Activated CD4-positive, alpha-beta T cell treated with anti-CD3 and anti-CD28 coated beads for 48 hours (primary cell): ENCODE measurements at places on chromosomes 16 and 17.

DNA sequence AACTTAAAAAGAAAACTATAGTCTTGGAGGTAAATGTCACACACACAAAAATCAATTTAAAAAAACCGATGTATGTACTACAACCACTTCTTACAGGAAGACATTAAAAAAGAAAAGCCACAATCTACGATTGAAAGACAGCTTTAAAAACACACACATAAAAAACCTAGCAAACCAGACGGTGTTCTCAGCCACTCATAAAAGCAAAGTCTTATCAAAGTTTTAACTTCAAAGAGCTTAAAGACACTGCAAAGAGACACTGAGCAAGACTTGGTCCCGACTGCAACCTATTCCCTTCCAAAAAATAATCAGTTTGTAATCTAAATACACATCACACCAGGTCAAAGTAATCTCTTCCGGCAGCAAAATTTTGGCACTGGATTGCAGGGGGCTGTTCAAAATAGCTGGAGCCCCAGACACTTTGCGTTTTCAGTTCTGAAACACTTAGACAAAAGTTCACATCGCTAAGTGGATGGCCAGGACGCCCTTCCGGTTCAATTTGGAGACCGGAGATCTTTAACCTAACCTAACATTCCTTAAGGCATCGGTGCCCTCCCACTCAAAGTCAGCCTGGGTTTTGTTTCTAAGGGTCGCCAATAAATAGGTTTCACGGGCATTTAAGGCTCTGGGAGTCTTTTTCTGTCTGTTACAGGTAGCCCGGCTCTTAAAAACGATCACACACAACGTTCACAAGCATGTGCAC, 2.6 kb downstream of the ZCCHC14 start:
- no peak for DNase-seq

DNA sequence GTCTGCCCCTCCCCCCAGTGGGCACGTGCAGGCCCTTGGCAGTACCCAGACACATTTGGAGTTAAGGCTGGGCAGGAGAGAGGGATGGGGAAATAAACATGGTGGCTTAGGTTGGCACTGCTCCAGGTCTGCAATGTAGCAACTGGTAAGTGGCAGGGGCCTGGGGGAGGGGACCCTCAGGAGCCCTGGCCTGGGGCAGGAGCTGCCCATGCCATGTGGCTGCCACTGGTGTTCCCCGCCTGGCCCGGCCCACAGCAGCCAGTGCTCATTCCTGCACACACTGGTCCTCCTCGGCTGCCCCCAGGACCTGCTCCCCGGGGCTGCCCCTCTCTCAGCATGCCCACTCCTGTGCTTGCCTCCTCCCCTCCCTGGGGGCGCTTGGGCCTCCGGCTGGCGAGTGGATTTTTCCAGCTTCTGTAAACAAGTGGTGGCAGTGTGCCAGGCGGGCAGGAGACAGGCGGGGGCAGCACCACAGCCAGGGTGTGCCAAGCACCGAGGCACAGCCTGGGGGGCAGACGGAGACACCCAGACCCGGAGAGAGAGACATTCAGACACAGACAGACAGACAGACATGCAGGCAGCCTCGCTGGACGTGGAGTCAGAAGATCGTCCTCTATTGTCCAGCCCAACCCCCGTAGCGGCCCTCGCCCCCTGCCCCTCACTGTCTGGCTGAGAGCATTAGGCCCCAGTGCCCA, 9.4 kb downstream of the THRA start:
- no peak for DNase-seq

DNA sequence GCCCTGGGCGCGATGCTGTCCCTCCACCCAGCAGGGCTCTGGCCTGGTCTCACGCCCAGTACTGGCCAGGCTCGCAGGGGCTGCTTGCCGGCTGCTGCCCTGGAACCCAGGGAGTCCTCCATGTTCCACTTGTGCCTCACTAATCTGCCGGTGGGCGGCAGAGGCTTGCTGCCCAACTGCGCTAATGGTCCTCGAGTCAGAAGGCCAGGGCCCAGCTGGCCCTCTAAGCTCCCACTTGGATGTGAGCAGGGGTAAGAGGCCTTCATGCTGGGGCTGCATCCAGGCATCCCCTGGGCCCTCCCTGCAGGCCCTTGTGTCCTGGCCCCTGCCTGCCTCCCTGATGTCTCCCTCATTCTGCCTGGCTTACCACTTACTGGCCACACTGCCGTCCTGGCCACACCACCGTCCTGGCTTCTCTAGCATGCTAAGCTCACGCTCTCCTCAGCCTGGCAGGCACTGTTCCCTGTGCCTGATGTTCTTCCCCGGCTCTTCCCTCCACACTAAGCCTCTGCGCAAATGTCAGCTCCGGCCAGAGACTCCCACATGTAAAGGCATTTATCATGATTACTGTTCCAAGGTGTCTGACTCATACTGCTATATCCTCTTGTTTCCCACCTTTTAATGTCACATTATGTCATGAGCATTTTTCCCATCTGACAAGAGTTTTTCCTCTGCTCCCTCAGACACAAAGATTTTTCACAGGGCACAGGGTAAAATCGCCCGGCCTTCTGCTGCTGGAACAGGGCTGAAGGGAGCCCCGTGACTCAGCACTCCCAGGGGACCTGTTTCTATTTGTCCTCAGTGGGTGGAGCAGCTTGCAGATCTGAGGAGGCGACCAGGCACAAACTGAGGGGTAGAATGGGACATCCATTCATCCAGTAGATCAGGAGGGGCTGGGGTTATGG, 15.9 kb downstream of the B9D1 start:
- no peak for DNase-seq

GRCh38 chr16:88048985-88049384, 97.8 kb downstream of the BANP start:
- DNase-seq = no peak

- no peak for DNase-seq
These were observed 1.9 kb downstream of the FOXJ1 start for GRCh38 chr17:76138896-76139752.

DNA sequence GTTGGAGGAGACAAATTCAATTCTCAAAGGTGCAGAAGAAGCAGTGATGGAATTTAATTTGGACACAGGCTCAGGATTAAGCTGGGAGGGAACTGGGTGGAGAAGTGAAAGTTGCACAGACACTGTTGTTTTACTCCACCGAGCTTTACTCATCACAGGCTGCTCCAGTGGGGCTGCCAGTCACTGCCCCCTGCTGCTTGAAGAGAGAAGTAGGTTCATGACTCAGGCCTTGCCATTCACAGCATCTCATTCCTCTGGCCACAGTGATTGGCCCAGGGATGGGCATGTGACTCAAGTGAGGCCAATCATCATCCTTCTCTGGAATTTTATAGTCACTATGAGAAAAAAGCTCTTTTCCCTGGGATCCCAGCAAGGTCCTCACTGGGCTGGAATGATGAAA, 11.8 kb downstream of the GNAO1 start:
- peak; percentile 74 for DNase-seq

DNA sequence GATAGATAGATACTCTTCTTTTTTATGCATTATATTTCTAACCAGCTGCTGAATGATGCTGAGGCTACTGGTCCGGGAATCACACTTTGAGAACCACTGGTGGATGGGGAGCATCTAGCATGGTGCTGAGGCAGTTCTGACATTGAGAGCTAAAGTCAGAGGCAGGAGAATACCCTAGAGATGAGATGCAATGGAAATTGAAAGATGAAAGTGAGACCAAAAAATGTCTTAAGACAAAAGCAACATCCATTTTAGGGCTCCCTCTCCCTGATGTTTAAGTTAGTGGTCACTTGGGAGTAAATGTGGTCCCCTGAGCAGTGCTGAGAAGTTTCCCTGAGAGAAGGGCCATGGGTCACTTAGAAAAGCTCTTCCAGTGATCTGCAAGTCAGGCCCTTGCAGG, 6.8 kb downstream of the PCTP start:
- DNase-seq = no peak

DNA sequence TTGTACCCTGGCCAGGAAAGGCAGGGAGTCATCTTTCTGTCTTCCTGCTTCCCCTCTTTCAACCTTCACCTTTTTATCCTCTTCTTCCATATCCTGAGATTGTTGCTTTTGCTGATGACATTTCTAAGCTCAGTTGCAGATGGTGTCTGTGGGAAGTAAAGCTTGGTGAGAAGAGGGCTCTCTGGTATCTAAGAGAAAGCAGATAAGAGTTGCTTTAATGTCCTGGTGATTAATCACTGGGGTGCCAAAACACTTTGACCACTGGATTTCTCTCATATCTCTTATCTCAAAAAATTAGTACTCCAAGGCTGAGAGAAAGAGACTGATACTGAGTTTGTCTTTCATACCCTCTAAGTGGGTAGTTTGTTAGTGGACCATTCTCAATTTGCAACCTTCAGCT, 71.3 kb downstream of the NEUROD2 start:
- DNase-seq = no peak

GRCh38 chr16:86826941-86827340, 248.6 kb downstream of the FOXL1 start:
- DNase-seq = no peak

DNA sequence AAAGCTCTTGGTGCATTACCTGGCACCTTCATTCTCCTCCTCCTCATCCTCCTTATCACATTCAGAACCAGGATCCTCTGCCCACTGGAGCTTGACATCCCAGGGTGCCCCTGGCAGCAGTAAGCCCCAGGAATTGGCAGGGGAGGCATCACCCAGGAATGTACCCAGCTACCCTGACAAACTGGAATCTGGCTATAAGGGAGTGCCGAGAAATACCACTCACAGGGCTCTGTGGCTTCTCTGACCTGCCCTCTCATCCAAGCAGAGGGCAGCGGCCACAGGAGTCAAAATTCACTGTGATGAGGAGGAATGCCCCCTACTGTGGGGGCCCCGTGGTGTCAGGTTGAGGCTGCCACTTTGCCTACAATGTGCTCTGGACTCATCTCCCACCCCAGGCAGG, 19.6 kb downstream of the MPP3 start:
- no peak for DNase-seq

DNA sequence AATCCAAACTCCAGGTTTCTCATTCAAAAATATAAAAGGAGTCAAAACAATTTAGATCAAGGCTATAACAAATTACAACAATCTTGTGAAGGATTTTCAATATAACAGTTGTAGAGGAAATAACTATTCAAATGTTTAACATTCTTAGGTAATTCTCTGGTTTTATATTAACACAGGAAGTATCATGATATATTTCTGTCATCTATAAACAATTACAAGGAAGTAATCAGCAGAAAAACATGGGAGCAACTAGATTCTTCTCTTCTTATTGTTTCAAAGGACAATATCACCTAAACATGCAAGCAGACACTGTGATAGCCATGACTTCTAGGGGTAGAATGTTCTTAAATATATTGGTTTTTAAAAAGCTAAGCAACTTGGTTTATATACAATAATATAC, 49.9 kb downstream of the FBXL20 start:
- DNase-seq = no peak

DNA sequence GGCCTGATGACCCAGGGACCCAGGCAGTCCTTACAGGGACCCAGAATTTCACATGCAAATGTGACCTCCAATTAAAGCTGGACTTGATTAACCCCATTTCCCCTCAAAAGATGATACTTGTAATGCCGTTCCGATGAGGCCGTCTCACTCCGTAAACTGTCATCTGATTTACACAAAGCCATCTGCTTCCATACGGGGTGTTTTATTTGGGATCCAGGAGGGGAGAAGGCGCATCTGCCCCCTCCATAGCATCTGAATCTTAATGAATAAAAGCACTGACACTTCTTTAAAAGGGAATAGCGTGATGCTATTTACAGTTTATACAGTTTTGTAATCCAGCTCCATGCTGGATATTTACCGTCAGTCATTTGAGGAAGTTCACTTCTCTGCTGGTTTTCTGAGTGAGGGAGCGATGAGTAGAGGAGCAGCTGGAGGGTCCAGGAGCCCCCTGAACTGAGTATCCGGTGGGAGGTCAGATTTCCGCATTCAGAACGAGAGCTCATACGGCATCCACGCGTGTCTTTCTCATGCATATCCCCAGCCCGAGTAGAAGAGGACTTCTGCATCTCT, 452.7 kb downstream of the WWOX start:
- no peak for DNase-seq

- peak; percentile 64 for DNase-seq
These were observed 10.0 kb upstream of the C1QTNF8 start for GRCh38 chr16:1105888-1106620.

GRCh38 chr16:4685292-4685691, 8.1 kb upstream of the NUDT16L1 start:
- DNase-seq = no peak

GRCh38 chr17:14199601-14200000, 37.1 kb downstream of the CDRT15 start:
- no peak for DNase-seq

GRCh38 chr17:75652341-75652740, 14.6 kb downstream of the RECQL5 start:
- no peak for DNase-seq

DNA sequence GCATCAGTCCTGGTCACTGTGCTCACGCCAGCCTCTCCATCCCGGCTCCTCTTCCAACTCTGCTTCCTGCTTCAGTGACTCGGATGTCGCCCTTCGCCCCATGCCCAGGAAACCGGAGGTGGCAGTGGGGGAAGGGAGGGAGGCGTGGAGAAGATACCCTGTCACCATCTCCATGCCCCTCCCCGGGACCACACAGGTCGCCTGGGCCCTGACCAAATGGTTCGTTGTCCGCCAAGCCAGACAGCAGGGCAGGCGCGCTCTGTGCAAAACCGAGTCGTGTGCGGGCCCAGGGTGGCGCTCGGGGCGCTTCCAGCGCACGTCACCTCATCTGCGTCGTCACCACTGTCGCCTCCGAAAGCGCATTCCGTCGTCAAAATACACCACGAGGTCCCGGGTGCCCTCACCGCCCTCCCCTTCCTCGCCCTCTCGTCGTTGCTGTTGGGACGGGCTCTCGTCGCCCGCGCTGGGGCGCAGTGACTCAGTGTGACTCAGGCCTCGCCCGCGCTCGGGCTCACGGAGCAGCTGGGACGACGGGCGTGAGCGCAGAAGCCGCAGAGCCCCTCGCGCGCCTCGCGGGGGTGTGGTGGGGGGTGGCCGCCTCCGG, 39.2 kb downstream of the ZNF778 start:
- peak; percentile 88 for DNase-seq

GRCh38 chr17:57115377-57115776, 30.3 kb downstream of the AKAP1 start:
- no peak for DNase-seq

- peak; percentile 29 for DNase-seq
These were observed 6.5 kb upstream of the C16orf74 start for GRCh38 chr16:85757341-85757822.

GRCh38 chr16:22347100-22347820, 27.2 kb downstream of the CDR2 start:
- DNase-seq = no peak

GRCh38 chr16:62966626-62967025, 930.4 kb upstream of the CDH8 start:
- DNase-seq = no peak

GRCh38 chr17:38867968-38868816, 1.7 kb upstream of the LASP1 start:
- peak; percentile 34 for DNase-seq
